ENCODE measurements at places on chromosomes 4 and X.
A peak's percentile ranks its signal among the peaks of the same experiment; 100 is the strongest.

DNA sequence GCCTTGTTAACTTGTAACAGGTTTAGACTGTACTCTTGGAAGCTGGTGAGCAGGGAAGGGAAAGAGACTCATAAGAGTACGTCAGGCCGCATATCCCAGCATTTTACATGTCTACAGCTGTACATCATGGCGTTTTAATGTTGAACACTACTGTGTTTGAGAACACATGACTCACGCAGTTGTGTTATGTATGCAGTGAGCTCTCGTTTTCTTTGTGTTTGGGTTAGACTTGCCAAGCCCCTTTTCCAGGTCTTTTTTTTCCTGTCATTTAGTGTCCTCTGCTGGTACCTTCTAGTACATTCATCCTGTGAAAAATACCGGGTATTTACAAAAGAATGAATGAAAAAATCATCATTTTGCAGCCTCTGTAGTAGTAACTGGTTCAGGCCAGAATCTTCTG lies 35.3 kb downstream of the SMS start:
- DNase-seq, result no peak

- DNase-seq, result no peak
Measured at GRCh38 chr4:55398461-55398860, 2.7 kb downstream of the TMEM165 start.

DNA sequence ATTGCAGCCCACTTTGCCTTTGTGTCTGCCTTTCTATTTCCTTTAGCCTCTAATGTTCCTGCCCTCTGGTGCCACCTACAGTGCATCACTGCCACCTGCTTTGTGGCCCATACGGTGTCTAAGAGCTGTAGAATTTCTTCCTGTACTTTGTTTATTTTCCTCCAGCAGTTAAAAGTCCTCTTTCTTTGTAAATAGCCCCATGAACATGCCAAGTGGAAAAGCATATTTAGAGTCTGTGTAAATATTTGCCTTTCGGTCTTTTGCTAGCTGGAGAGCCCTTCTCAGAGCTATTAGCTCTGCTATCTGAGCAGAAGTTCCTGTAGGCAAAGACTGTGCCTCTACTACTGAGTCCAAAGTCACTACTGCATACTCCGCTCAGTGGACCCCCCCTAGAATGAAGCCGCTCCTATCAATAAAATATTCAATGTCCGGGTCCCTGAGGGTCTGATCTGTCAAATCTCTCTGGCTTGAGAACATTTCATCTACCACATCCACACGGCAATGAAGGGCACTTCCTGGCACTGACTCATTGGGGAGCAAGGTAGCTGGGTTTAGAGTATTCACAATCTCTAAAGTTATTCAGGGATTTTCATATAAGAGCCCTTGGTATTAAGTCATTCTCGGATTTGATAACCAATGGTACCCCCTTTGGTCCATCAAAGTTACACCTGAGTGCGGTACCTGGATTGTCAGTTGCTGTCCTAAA lies 36.3 kb downstream of the SULT1E1 start:
- peak; percentile 46 for DNase-seq

GRCh38 chr4:148124512-148124911 lies 317.7 kb downstream of the NR3C2 start:
- DNase-seq, result no peak

DNA sequence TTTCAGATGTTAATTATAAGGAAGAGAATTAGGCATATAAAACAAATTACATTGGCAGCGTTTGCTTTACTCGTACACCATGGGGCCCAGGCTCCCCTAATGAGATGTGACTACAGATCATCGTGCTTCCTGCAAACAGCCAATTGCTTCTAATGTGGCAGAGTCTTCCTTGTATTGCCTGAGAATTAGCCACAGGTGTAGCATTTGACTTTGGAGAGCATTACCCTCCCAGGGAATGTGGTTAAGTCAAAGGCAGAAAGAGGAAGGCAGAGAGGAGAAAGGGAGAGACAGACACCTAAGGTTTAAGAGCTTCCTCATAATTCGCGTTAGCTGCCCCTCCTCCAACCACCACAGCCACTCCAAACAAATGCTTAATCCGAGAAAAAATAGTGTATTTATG lies 97.0 kb downstream of the MID1IP1 start:
- no peak for DNase-seq

- no peak for DNase-seq
Measured at GRCh38 chrX:152869972-152870371, 27.9 kb upstream of the ZNF185 start.

- DNase-seq, result no peak
Measured at GRCh38 chrX:92247076-92247475, 467.9 kb downstream of the PCDH11X start.

DNA sequence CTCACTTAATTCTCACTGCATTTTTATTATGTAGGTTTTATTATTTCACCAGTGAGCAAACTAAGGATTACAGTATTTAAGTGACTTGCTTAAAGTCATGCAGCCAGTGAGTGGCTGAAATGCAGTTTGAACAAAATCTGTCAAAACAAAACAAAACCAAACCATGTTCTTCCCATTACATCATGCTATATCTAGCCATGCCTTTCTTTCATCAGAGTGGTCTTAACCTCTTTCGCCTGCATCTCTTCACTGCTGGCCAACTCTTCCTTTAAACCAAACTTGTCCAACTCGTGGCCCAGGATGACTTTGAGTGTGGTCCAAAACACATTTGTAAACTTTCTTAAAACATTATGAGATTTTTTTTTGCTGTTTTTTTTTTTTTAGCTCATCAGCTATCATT lies 223.2 kb downstream of the PCDH7 start:
- DNase-seq, result no peak

GRCh38 chr4:836750-837301 lies 10.9 kb upstream of the CPLX1 start:
- no peak for DNase-seq

DNA sequence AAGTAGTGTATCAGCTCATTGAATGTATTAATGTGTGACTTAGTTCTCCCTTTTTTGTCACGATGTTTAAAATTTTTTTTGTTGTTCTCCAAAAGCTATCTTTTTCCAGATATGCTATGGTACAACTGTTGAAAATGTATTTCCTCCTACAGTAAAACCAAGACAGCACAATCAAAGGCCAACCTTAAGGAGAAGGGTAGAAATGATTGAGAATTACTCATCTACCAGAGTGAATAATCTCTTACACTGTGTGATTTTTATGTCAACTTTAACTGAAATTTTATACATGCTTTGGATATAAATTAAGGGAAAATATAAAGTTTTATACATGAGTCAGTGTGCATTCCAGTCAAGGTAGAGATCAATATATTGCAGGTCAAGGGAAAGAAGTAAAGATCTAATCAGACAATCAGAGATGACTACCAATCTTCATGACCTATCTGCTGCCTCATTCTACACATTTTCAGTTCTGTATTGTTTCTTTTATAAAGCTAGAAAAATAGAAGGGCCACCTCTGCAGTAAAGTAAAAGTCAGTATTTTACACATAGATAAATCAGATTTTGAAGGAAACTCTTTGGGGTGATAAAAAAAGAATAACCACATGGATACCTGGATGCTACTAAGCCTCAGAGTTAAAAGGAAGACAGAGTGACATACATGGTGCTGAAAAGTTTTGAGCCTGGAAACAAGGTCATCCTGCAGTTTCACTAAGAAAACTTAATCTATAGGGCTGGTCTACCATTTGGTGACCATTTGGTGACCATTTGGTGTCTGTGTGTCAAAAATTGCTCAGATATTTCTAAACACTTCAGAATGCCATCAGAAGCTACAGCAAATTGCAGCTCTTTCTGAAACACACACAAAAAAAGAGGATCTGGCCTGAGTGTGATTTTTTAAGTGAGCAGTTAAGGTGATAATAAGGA lies 1.6 kb downstream of the FAM13A start:
- DNase-seq, result no peak

- DNase-seq, result no peak
Measured at GRCh38 chr4:24806206-24806990, 11.0 kb downstream of the SOD3 start.

DNA sequence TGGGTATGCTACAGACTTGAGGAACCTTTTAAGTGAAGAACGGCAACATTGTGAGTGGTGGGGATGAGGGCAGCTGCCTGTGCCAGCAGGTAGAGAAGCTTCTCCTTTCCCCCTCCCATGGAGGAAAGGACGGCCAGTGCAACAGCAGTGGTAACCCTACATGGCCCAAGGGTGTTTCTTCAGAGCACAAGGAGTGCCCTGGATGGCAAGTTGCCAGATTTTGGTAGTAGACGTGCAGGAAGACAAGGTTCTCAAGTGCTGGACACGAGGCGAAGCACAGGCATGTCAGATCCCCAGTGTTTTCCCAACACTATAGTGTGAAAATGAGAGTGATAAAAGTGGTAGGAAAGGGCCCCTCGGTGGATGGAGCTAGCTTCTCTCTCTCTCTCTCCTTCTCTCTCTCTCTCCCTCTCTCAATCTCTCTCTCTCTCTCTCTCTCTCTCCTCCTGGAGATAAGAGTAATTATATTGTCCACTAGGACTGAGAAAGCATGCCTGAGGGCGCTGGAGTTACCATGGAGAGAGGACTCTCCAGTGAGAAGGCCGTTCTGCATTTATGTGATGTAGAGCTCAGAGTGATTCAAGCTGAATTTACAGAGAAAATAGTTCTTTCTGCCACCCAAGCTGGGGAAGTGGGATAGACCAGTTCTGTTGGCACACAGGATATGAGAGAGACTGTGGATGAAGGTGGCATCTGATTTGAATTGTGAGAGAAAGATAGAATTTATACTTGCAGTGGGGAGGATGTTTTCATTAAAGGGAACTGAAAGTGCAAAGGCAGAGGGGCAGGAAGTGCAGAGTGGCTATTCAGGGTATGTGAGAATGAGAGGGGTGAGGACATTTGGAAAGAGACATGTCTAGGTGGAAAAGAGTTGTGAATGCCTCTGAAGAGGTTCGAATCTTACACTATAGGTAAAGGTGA lies 25.7 kb upstream of the TRPC3 start:
- DNase-seq, result no peak

GRCh38 chr4:153595894-153596601 lies 88.0 kb upstream of the TLR2 start:
- no peak for DNase-seq

- peak; percentile 62 for DNase-seq
Measured at GRCh38 chr4:126071346-126072333, 756.9 kb downstream of the FAT4 start.

DNA sequence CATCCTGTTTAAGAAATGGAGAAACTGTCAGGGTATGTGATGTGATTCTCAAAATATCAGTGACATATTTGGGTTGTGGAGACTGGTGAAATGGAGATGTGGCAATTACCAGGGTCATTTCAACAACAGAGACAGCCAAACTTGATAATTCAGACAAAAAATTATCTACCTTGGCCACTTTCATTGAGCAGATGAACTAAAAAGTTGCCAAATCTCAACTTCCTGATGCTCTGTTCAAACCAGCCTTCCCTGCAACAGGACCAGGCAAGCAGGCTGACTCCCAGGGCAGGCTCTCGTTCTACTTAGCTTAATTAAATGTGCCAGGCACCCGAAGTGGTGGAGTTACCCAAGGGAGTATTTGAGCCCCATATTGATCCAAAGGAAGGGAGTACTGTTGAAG lies 199.6 kb downstream of the AFF2 start:
- no peak for DNase-seq

GRCh38 chrX:6384371-6384770 lies 150.5 kb downstream of the VCX3A start:
- DNase-seq, result no peak

DNA sequence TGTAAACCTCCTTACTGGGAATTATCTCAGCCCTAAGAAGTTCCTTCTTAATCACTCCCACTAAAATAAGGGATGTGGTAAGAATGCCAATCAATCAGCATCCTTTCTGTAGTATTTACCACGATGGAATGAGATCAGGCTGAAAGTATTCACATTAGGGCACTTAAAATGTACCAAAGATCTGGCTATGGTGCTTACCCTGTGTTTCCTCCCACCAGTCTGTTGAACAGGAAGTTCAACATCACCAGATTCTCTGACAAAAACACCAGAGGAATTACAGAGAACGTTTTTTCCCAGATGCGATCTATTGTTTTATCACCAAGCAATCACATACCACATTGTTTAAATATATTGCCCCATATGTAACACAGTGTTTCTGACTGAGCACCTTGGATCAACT lies 2.1 kb upstream of the CLCN3 start:
- no peak for DNase-seq

DNA sequence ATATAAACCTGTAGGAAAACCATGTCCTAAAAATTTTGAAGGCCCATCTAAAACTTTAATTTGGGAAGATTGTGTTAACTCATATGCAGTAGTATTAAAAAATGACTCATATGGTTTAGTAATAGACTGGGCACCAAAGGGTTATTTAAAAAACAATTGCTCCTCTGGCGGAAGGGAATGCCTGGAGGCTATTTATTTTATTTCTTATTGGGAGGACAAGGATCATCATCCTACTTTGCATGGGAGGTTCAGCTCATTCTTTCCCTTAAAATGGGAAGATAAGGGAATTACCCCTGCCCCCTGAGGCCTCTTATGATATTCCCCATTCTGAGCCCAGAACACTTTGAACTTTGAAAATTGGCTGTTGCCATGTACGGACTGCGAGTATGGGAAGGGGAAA lies 29.7 kb upstream of the MGST2 start:
- no peak for DNase-seq

GRCh38 chr4:150114641-150115040 lies 36.4 kb downstream of the DCLK2 start:
- no peak for DNase-seq

GRCh38 chrX:44106864-44107263 lies 133.7 kb upstream of the NDP start:
- DNase-seq, result no peak

- DNase-seq, result no peak
Measured at GRCh38 chr4:121266982-121267381, 102.9 kb upstream of the TNIP3 start.

DNA sequence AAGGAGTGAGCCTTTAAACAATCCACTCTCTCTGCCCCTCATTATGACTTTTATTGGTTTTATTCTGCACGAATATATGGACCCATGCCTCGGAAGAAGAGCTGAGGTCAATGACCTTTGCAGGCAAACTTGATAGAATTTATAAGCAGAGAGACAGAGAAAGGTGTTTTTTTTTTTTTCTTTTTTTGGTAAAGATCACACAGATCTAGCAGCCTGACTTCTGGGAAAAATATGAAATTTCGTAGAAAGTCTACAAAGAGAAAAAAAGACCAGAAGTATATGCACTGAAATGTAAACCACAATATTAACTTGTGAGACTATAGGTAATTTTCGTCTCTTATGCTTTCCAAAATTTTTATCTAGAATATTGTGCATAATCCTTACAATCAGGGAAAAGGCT lies 61.6 kb downstream of the LEF1 start:
- no peak for DNase-seq

GRCh38 chr4:183326853-183327252 lies 4.6 kb upstream of the CLDN24 start:
- no peak for DNase-seq

- no peak for DNase-seq
Measured at GRCh38 chr4:27056281-27056680, 195.6 kb downstream of the STIM2 start.

GRCh38 chrX:41055740-41056139 lies 29.5 kb upstream of the USP9X start:
- no peak for DNase-seq

- no peak for DNase-seq
Measured at GRCh38 chr4:56731857-56732256, 50.8 kb upstream of the HOPX start.

- no peak for DNase-seq
Measured at GRCh38 chr4:153232768-153233167, 28.5 kb downstream of the TRIM2 start.

GRCh38 chrX:17030092-17030491 lies 83.6 kb downstream of the REPS2 start:
- DNase-seq, result no peak
